GM12892 (cell line): ENCODE measurements at places on chromosomes 16 and 17.
A peak's percentile ranks its signal among the peaks of the same experiment; 100 is the strongest.

- no peak for DNase-seq
Measured at GRCh38 chr17:64163468-64163867, 33.5 kb upstream of the ERN1 start.

DNA sequence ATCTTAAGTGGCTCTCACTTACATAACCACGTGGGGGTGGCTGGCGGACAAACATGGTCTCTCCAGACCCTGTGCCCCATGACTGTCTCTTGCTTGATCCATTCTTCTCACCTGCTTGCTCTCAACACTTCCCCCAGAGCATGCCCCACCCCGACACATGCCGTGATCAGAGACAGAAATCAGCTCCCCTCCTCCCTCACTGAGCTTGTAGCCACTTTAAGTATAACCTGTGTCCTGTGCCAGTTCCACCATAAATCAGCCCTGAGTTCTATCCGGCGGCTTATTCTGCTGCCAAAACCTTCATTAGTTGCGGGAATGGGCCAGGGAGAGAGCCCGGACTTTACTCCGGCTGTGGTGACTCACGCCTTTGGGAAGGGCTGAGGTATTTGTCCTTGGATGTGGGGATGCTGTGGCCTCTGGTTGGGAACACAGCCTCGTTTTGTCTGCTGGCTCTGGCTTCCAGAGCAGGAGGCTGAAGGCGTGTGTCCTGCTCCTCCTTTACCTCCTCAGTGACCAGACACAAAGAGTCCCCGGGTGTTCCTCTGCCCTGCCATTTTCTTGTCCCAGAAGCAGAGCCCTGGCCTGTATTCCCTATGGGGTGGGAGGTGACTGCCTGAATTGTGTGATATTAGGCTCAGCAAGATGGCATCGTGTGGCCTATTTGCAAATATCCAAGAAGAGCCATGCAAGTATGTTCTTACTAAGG, 21.1 kb downstream of the ANKRD40 start:
- DNase-seq: no peak

GRCh38 chr17:68868708-68869107, 86.5 kb downstream of the ABCA8 start:
- DNase-seq: no peak

GRCh38 chr16:25747160-25747758, 55.5 kb downstream of the HS3ST4 start:
- no peak for DNase-seq

DNA sequence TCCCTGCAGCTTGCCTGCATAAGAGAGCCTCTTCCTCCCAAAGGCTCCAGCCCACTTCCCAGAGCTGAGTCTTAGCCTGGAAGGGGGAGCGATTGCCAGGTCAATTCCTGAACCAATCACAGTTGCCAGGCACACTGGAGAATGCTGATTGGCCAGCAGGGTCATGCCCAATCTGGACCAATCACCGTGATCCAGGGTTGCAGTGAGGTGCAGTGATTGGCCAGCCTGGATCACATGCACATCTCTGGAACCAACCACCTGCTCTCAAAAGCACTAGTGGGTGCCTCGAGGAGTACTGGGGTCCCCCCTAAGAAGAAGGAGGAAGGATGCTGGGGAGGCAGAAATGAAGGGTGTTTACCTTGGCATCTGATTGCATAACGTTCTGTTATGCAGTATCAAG, 18.4 kb downstream of the NAGPA start:
- no peak for DNase-seq

GRCh38 chr16:2341456-2342447, 1.2 kb upstream of the ABCA3 start:
- DNase-seq: no peak

GRCh38 chr17:74113952-74114351, 89.5 kb upstream of the RPL38 start:
- no peak for DNase-seq

DNA sequence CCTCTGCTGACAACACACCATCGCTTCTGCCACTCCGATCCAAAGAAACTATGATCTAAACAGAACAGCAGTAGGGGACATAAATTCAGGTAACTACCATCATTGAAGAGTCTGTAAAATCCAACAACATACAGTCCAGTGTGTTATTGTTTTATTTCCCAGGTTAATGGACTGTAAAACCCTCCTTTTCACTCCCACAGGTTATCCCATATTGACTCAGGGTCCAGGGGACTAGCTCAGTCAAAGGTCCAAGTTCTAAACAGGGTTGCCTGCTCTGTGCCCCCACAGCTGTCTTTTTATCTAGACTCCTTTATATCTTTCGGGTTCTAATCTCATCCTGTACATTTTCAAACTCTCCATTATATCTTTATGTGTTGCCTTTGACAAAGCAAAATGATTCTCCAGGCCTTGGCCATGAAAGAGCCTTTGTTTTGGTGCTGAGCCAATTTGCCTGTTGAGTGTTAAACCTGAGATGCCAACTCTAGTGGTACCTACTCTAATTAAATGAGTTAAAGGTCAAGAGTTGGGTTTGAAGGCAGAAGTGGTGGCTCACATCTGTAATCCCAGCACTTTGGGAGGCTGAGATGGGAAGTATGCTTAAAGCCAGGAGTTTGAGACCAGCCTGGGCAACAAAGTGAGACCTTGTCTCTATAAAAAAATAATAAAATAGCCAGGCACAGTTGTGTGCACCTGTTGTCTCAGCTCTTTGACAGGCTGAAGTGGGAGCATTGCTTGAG, 80.5 kb downstream of the SNX11 start:
- no peak for DNase-seq

DNA sequence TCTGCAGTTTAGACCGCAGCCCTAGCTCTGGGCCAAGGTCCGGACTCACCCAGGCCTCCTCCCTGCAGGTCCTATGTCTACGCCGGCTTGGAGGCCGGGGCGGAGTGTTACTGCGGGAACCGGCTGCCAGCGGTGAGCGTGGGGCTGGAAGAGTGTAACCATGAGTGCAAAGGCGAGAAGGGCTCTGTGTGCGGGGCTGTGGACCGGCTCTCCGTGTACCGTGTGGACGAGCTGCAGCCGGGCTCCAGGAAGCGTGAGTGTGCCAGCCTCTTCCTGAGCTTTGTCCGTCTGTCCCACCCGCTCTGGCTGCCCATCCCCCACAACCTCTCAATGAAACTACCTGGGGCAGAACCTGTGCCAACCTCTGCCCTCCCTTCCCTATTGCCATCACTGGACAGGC, 20.1 kb downstream of the WSCD1 start:
- no peak for DNase-seq

GRCh38 chr16:82137822-82138167, 32.2 kb downstream of the MPHOSPH6 start:
- no peak for DNase-seq

GRCh38 chr17:38711792-38712571, 6.9 kb downstream of the MLLT6 start:
- no peak for DNase-seq

DNA sequence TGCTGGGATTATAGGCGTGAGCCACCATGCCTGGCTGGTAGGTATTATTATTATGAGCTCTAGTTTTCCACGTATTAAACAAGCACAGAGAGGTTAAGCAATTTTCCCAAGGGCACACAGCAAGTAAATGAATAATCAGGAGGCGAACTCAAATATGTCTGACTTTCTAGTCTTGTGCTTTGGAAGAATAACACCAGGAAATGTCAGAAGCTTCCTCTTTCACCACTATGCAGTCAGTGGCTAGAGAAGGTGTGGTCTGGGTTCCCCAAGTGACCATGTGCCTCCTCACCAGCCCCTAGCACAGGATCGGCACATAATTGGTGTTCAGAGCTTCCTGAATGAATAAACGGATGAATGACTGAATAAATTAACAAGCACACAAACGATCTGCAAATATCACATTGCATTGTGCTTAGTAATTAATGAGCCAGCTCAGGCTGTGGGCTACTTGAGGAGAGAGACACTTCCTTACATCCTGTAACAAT, 21.6 kb upstream of the SCNN1B start:
- DNase-seq: no peak

DNA sequence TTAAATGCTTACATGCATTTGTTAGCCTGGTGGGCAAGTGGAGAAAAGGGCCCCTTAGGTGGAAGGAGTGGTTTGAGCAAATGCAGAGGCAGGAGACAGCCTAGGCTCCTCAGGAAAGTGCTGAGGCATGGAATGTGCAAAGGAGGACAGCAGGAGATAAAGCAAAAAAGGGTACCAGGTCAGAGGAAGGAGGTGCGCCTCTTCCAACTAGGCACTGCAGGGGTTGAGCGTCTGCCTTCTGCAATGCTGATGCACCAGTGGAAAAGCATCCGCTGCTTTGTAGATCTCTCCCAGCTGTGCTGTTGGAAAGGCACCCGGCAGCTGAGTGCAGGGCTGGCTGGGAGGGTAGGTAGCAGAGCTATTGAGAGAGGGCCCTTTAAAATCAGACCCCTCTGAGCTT, 287.0 kb upstream of the XYLT1 start:
- DNase-seq: no peak

GRCh38 chr16:1150511-1150982, 2.4 kb upstream of the CACNA1H start:
- DNase-seq: no peak

DNA sequence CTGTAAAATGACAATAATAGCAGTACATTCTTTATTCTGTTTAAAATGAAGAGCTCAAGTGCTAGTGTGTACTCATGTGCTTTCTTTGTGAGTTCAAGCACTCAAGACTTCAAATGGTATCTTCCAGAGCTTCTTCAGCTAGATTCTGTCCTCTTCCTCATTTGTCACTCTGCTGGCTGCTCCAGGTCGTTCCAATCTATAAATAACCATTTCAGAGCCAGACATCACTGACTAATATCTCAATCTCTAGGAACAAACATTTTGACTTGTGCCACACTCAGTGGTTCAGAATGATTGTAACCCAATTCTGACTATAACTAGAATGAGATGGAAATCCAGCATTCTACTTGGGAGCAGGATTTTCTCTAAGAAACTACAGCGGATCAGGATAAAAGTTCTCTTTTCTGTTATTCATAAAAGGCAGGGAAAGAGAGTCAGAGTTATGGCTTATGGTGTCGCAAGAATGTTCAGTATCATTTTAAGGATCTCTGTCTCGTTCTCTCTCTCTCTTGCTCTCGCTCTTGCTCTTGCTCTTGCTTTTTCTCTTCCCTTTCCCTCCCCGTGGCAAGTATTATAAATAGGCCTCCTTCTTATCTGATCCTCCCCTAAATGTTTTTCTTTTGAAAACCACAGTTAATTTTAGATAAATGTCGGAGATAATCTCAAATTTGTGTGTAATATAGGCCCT, 116.3 kb upstream of the MAF start:
- no peak for DNase-seq

DNA sequence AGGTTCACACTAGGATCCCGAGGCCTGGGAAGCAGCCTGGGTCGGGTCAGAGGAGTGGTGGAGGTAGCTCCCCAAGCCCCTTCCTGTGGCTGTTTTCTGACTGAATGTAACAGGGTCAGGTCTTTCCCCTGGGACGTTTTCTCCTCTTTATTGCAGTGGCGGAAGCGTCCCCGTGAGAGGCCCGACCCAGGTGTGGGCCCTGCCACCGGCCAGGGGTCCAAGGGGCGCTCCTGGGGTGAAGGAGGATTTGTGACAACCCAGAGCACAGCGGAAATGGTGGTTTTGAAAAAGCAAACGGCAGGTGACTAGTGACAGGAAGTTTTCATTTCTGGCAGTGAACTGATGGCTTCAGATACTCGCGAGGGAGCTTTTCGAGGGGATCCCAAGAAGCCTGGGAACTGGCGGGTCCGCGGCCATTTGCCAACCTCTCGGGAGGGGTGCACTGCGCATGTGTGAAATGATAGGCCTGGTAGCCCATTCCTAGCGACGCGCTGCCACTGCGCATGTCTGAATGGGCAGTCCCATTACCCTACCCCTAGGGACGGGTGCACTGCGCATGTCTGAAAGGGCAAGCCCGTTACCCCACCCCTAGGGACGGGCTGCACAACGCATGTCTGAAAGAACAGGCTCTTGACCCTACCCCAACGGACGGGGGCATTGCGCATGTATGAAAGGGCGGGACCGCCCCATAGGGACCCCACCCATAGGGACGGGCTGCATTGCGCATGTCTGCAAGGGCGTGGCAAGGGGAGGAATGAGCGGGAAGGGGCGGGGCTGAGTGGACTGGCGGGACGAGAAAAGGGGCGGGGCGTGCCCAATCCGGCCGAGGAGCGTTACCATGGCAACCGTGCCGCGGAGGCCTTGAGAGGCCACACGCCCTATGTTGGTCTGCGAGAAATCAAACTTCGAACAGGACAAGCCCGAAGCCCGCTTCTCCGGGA, 1747.9 kb downstream of the TP53TG3F start:
- DNase-seq: no peak

- no peak for DNase-seq
Measured at GRCh38 chr16:82833378-82833993, 206.7 kb downstream of the CDH13 start.

DNA sequence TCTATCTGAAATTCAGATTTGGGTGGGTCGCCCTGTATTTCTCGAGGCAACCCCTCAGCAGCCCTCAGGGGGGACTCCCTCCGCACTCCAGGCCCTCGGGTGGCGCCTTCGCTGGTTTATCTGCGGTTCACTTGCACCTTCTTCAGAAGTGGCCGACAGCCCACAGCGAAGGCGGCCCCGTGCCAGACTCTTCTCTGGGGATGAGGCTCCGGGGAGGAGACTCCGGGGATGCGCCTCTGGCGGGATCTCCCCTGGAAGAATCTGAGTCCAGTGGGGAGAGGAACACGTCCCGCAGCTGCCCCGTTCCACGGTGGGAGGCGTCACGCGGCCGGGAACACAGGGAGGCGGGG, 63.9 kb upstream of the DNAJA2 start:
- DNase-seq: peak; percentile 52

GRCh38 chr16:75380870-75381269, 52.4 kb downstream of the CFDP1 start:
- no peak for DNase-seq

GRCh38 chr17:46853896-46854444, 2.6 kb downstream of the WNT9B start:
- no peak for DNase-seq

- no peak for DNase-seq
Measured at GRCh38 chr16:72926177-72927070, 121.5 kb downstream of the ZFHX3 start.

DNA sequence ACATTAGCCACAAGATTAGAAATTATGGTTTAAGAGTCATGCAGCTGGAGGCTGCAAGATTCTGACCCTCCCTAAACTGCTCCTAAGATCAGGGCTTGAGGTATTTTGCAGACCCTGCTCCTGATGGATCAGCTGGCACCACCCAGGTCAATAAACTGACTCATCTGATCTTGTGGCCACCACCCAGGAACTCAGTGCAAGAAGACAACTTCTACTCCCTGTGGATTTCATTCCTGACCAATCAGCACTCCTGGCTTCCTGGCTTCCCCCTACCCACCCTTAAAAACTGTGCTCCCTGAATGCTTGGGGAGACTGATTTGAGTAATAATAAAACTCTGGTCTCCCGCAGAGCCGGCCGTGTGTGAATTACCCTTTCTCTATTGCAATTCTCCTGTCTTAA, 25.0 kb upstream of the MILR1 start:
- DNase-seq: no peak

GRCh38 chr17:42518755-42519545, 17.1 kb upstream of the NAGLU start:
- DNase-seq: no peak
